ENCODE measurements at places on chromosomes 13 and 19.

DNA sequence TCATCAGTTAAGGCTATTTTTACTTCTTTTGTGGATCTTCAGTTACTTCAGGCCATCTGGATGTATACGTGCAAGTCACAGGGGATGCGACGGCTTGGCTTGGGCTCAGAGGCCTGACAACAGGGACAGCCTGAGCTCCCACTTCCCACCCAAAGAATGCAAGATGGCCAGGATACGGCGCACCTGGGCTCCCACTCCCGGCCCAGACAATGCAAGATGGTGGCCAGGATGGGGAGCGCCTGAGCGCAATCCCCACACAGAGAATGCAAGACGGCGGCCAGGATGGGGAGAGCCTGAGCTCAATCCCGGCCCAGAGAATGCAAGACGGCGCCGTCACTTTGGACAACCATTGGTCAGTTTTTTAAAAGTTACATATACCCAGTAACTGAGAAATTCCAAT is 25.3 kb upstream of the MIER2 start:
- DNase-seq, result no peak

DNA sequence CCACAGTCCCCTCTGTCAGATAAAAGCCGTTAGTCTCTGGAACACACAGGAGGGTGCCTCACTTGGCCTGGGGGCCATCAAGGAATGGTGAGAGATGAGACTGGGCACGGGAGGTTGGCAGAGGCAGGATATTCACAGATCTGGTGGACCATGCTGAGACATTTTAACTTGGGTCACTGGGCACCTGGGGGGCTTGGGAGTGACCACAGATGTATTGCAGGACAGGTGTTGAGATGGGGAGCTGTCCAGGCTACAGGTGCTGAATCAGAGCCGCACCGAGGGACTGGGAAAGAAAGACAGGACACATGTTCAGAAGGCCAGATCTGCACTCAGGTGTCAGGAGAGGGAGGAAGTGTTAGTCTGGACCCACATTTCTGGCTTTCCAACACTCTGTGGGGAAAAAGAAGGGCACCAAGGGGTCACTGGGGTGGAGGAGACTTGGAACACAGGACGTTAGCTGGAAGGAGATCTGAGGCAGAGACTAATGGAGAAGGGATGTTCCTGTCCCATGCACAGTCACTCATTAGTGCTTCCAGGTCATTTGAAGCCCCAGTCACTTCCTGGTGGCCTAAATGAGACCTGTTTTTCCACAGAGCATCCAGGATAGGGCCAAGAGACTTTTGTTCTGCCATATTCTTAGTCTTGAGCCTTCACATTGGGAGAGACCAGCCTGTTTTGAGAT is 56.1 kb downstream of the CHST8 start:
- no peak for DNase-seq

DNA sequence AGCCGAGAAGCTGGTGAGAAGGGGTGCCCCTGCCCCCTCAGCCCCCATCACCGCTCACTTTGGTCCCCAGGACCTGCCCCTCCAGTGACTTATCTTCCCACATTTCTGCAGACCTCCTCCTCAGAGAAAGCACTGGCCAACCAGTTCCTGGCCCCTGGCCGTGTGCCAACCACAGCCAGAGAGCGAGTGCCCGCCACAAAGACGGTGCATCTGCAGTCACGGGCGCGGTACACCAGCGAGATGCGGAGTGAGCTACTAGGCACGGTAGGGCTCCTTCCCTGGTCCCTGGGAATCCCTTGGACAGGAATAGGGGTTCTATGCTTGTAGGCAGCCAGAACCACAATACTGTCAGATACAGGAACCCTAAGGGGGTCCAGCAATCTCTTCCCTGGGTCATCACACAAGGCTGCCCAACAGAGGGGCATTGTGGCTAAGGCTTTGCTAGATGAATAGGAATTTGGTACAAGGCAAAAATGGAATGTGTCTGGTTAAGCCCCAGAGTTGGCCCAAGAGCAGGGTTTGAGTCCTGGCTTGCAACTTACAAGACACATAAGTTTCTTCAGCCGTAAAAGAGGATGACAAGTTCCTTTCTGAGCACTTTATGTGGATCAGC is 1.0 kb downstream of the USE1 start:
- no peak for DNase-seq

DNA sequence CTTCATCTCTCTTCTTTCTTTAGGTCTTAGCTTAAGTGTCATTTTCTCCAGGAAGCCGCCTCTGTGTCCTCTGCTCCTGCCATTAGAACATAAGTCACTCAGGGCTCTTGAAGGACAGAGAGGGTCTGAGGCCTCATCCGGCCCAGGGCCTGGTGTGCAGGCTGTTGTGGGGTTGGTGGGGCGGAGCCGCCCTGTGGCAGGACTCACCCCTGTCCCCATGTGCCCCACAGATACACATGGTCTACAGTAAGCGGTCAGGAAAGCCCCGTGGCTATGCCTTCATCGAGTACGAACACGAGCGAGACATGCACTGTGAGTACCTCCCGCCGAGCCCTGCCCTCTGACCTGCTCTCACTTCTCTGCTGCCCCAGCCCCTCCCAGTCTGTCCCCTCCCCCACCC is 13.0 kb upstream of the LIN7B start:
- DNase-seq, result no peak

DNA sequence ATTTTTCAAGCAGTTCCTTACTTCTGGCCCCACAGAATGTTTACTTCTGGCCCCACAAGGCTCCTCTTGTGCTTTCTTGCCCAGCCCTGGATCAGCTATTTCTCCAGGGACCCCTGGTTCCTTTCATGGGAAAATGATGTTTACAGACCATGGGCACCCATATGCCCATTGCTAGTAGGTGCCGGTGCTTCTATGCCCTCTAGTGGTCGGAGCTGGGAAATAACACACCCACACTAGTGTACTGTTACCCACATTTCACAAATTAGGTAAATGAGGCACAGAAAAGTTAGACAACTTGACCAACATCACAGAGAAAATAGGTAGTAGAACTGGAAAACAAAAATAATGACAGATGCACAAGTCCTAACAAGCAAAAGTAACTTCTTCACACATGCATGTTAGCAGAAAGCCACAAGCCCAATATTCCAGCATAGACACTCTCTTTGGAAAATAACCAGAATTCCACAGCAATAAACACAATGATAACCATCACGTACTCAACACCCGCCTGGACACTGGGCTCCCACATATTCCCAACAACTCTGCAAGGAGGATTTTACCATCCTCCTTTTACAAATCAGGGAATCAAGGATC is 1.3 kb upstream of the CEACAM6 start:
- DNase-seq, result no peak

- no peak for DNase-seq
Measured at GRCh38 chr13:28531077-28531844, 36.3 kb upstream of the FLT1 start.

DNA sequence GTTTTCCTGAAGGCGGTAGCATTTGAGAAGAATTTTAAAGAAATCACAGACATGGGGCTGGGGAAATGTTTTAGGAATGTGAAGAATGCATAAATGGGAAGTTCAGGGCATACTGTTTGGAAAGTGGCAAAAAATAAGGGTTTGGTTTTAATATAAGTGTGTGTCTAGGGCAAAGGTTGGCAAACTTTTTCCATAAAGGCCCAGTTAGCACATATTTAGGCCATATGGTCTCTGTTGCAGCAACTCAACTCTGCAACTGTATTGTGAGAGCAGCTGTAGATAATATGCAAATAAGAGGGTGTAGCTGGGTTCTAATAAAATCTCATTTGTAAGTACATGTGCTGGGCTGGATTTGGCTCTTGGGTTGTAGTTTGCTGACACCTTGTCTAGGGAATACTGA is 521.9 kb downstream of the DIAPH3 start:
- DNase-seq, result no peak

DNA sequence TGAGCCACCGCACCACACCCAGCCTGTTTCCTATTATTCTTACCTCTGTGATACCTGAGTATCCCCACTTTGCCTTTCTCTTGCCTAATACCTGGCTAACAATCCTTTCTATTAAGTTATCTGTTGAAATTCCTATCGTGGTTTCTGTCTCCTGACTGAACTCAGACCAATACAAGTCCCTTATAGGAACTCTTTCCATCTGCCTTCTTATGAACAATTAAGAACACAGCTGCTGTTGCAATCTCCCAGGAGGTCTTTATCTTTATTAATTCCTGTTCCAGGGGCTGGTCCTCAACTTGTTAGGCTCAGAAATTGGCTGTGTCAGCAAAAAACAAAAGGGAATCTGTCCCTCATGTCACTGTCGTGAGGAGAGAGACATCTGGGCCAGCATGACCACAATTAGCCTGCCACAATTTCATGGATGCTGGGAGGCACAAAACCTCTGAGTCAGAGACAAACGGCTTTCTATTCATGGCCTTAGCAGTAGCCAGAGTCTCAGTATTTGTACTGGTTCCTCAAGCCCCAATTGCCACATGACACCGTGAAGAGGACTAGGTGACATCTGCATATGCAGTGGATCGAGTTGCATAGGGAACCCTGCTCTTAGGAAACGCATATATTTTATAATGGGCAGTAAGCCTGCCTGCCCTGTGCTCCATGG is 58.2 kb downstream of the NUFIP1 start:
- no peak for DNase-seq

GRCh38 chr19:12797141-12797587 is 4.4 kb downstream of the PRDX2 start:
- DNase-seq, result no peak

- no peak for DNase-seq
Measured at GRCh38 chr19:50897191-50897607, 14.0 kb downstream of the KLK4 start.

GRCh38 chr19:55257461-55258420 is 1.1 kb downstream of the PPP6R1 start:
- DNase-seq, result no peak

GRCh38 chr13:92830821-92831220 is 395.8 kb upstream of the GPC6 start:
- no peak for DNase-seq

- DNase-seq, result no peak
Measured at GRCh38 chr13:97018029-97018819, 23.9 kb upstream of the OXGR1 start.

GRCh38 chr13:32761472-32761871 is 175.2 kb downstream of the PDS5B start:
- DNase-seq, result no peak

DNA sequence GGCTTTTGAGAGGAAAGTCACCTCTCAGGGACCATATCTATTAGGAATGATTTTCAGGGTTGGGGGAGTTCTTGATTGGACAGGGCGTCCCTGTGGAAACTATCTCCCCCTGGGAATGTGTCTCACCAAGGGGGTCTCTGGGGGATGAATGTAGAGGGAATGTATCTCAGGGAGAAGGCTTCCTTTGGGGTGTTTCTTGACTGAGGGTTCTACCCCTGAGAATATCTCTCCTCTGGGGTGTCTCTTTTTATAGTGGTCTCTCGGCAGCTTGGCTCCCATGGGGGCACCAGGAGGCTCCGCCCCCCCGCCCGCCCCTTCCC is 1.0 kb downstream of the RTBDN start:
- DNase-seq, result no peak

GRCh38 chr13:100680131-100680530 is 5.5 kb upstream of the TMTC4 start:
- no peak for DNase-seq

DNA sequence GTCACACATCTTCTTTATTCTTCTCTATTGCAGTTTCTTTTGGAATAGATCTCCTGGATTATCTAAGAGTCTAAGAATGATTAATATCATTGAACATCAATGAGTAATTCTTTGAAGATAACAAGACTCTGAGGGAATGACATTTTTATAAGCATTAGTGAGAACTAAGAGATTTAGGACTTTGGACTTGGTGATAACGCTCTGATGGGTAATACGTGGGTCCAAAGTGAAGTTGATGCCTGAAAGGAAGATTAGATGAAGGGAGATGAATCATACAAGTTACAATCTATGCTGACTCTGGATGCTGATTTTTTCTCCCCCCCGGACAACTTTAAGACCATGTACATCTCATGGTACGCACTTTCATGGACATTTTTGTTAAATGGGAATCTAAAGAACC is 364.5 kb downstream of the GPC5 start:
- DNase-seq, result no peak

GRCh38 chr13:52933547-52934210 is 85.2 kb upstream of the PCDH8 start:
- no peak for DNase-seq

GRCh38 chr13:102039264-102039663 is 362.6 kb downstream of the FGF14 start:
- no peak for DNase-seq

- DNase-seq, result no peak
Measured at GRCh38 chr13:47813718-47814117, 187.4 kb downstream of the SUCLA2 start.

GRCh38 chr13:100630555-100630954 is 42.0 kb upstream of the GGACT start:
- DNase-seq, result no peak

DNA sequence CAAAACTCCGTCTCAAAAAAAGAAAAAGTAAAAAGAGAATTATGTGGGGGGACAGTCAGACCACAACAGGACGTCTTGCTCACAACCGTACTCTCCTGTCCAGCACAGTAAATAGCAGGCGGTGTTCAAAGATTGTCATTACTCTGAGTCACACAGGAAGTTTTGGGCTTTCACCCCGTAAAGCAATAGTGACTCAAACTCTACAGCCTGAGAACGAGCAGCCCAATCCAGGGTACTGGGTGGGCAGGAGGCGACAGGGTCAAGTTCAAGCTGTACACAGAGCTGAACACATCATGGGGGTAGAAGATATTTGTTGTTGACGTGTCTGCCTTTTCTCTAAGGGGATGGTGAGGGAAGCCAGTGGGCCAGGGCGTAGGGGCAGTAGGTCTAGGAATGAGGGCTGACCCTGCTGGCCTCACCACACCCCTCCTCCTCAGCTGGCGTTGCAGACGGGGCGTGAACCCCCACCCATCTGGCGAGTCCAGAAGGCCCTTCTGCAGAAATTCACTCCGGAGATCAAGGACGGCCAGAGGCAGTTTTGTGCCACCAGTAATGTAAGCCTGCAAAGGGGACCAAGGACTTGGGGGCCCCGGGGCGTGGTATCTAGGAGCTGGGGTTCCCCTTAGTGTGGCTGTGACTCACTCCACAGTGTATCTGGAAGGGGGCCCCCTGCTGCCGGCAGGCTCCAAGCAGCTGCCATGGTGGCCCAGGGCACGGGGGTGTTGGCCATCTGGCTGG is 23.3 kb downstream of the PRR12 start:
- DNase-seq, result peak; percentile 71

- DNase-seq, result no peak
Measured at GRCh38 chr13:44278166-44278565, 95.5 kb upstream of the SERP2 start.

DNA sequence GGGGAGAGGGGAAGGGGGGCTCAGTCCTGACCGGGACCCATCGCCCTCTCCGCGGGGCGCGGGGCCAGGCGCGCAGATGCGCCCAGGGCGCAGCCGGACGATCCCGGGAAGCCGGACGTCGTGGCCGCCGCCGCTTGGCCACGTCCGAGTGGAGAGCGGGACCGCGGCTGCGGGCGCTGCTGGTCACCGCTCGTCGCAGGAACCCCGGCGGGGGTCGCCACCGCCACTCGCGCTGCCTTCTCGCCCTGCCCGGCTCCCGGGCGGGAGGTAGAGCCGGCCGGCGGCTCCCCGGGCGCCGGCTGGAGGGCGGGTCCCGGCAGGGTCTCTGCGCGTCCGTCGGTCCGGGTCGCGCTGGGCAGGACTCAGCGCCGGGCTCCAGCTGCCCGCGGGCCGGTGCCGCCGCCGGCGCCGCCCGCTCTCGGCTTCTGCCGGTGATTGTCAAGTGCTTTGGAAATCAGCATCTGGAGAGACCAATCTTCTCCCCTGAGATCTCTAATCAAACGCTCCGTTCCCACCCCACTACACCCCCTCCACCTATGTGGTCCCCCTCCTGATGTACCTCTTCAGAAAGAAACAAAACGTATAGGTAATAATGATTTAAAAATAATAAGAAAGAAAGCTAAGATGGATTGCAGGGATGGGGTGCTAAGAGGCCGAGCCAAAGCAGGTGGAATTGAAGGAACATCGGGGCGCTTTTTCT is 464.4 kb downstream of the ITGBL1 start:
- no peak for DNase-seq

Data from skeletal muscle cell (primary cell).